ENCODE measurements at places on chromosomes 3 and 15.
A peak's percentile ranks its signal among the peaks of the same experiment; 100 is the strongest.

- no peak for DNase-seq
These were observed 146.0 kb upstream of the TNIK start for GRCh38 chr3:171606151-171606751.

DNA sequence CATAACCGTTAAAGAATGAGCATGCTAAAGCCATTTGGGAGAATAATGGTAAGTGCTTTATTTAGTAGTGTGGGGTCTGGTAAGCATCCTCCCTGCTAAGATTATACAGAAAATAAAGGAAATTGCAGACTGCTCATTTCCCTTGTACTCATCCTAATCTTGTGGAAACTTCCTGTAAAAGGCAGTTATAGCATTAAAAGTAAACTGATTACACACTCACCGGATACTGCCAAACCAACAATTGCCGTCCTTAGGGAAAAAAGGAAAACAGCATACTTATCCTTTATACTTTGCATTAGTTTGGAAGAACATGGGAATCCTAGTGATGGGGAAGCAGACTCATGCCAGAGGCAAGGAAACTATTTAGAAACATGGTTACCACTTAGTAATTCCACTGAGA lies 5.3 kb upstream of the SPRED1 start:
- DNase-seq, result no peak

DNA sequence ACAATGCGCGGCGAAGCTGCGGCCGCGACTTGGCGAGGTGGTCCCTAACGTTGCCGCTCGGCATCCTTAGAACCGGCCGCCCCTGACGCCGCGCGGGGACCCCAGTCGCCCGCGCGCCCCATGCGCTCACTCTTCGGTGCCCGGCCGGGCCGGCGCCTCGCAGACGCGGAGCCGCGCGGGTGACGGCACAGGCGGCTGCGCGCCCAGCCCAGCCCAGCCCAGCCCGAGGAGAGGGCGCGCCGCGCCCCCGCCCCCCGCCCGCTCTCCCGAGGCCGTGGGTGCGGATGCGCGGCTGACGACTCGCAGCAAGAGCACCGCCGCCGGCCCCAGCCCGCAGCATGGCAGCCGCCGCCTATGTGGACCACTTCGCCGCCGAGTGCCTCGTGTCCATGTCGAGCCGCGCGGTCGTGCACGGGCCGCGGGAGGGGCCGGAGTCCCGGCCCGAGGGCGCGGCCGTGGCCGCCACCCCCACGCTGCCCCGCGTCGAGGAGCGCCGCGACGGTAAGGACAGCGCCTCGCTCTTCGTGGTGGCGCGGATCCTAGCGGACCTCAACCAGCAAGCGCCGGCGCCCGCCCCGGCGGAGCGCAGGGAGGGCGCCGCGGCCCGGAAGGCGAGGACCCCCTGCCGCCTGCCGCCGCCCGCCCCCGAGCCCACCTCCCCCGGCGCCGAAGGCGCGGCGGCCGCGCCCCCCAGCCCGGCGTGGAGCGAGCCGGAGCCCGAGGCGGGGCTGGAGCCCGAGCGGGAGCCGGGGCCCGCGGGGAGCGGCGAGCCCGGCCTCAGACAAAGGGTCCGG lies 437 bp downstream of the KLF13 start:
- peak; percentile 61 for DNase-seq

GRCh38 chr3:54213907-54214306 lies 91.6 kb downstream of the CACNA2D3 start:
- no peak for DNase-seq

DNA sequence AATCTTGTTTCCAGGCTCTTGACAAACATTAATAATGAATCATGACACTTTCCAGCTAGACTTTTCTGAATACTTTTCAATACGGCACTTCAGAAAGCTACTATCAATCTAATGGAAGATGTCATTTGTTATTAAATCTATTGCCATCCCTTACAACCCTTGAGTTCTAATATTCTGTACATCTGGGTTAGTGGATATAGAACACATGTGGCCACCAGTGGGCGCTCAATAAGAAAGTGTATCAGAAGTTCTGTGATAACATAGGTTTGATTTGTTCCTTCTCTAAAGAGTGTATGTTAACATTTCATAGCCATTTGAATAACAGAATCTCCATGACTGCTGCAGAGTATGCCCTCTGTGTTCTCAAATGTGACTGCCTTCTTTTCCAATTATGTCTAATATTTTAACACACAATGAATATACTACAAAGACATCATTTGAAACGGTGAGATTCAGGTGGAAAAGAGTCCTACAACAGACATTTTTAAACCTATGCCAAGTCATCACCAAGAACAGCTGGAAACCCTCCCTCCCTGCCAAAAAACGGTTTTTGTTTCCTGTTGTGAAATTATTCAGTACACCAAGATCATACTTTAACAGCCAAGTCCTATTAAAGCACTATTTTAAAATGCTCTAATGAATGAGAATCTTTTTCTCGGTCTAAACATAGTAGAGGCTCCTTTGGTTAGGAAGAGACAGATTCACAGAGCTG lies 22.2 kb downstream of the ALDH1A2 start:
- DNase-seq, result peak; percentile 36

DNA sequence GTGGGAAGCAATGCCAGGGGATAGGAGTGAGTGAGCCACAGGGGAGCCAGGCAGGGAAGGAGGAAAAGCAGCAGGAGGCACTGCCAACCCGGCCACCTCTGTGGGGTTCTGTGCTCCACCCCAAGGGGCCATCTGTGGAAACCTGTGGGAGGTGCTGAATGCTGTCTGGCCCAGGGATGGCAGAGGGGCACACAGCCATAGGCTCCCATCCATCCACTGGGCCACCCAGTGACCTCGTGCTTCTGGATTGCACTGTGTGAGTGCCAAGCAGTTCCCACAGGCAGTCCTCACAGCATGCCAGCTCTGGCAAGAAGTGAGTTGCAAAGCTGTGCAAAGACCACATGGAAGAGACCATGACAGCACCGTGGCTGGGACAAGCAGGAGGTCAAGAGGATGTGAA lies 27.5 kb downstream of the DNAJB8 start:
- peak; percentile 52 for DNase-seq

DNA sequence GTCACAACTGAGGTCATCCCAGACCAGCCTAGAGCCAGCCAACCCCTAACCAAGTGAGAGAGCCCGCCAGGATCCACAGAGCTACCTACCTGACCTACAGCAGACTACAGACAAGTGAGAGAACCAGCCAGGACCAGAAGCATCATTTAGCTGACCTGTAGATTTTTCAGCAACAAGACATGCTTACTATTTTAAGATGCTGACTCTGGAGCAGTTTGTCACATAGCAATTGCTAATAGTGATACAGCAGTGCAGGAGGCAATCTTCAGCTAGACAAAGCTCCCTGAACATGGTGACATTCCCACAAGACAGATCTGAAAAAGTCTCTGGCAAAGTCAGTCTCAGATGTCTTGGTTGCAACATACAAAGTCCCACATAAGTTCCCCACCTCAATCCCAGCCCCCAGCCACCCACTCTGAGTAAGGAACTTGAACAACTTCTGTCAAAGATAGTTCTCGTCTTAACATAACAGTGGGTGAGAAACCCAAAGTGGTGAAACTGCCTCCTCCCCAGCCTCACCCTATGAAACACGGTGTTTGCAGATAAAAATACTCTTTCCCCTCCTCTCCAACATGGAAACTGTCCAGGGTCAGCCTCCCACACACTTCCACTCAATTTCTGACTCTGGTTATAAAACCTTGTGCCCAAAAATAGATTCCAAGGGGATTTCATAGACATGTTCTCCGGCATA lies 120.3 kb upstream of the SLC6A11 start:
- DNase-seq, result no peak

- no peak for DNase-seq
These were observed 84.2 kb upstream of the GOLGA6L4 start for GRCh38 chr15:84151205-84151931.

- DNase-seq, result no peak
These were observed 418.5 kb upstream of the GOLIM4 start for GRCh38 chr3:168514252-168514651.

DNA sequence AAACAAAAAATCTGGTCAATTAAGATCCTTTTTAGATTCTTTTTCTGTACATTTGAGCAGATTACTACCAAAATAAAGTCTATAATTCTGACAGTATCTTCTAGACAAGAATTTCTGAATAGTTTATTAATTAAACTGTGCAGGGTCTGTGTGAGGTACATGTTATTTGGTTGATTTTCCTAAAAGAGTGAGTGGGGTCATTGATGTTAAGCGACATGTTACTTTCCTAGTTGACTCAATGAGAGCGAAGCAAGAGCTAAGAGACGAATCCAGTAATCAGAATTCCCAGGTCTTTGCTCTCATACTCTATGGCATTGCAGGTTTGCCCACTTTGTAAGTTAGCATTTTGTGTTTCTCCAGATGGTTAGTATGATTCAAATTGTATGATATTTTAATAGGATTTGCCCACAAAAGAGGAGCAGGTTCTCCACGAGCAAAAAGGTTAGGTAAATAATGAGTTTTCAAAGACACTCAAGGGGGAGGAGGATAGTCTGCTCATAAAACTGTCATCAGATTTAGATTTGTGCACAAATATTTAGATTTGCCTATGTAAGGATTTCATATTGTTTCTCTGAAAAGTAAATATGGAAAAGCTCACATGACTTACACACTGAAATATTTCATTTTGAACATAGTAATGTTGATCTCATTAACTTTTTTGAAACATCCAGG lies 217.2 kb upstream of the CGNL1 start:
- no peak for DNase-seq

GRCh38 chr3:146585156-146585555 lies 20.0 kb downstream of the PLSCR5 start:
- DNase-seq, result no peak

GRCh38 chr3:104873331-104873730 lies 493.4 kb upstream of the ALCAM start:
- peak; percentile 4 for DNase-seq

DNA sequence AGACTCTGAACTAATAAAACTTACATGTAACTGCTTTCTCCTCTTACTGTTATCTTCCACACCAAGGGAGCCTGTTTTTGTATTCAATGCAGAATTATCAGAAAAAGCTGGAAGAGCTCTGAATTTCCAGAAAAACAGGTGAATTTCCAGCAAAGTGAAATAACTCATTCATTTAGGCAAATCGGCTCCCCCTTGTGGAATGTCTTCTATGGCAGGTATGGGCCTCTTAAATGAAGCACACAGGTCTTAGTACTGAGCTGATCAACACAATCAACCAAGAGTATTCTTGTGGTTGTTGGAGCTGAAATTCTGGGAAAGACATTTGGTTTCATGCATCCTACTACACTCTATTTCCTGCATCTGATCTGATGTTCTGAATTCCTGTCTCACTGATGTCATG lies 31.0 kb upstream of the PTPRG start:
- no peak for DNase-seq

DNA sequence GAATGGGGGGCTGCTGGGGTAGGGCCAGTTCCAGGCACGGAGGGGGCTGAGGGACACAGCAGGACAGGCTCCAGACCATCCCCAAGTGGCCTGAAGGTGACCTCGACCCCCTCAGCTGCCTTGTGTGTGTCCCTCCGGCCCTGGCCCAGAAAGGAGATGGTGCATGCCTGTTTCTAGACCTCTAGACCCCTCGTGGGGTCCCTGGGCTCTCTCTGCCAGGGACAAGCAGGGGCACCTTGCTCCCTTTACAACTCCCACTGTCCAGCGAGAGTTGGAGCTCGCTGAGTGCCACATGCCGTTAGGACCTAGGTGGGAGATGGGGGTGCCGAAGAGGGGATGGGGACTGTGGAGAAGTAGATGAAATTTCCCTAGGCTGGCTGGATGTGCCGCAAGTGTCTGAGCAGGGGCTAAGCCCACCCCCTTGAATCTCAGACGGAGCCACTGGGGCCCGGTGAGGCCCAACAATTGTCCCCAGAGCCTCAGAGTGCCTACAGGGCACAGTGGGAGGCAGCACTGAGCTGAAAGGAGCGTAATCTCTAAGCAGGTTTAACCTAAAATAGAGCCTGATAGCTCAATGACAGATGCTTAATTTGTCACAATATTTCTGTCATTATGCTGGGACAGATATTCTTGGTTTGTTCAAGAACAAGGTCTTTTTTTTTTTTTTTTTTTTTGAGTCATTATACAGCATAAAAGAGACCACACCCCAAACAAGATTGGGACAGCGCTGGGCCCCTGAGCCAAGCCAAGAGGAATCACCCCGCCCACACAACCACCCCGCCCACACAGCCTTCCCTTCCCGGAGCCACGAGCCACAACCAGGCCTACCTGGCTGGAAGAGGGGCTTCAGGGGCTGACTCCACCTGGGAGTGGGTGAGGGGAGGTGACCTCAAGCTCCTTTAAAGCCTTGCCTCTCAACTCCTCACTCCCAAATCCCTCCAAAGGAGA lies 23.6 kb upstream of the KLF13 start:
- DNase-seq, result peak; percentile 43

DNA sequence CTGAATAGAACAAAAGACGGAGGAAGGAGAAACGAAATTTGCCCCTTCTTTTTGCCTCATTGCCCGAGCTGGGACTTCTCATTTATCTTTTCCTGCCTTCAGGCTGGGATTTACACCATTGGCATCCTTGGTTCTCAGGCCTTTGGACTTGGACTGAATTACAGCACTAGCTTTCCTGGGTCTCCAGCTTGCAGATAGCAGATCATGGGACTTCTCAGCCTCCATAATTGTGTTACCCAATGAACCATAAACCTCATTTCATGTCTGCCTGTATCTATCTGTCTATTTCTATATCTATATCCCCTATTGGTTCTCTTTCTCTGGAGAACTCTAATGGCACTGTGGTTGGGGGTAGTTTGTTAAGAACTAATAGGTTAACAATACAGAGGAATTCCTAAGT lies 31.5 kb upstream of the CTXND1 start:
- no peak for DNase-seq

DNA sequence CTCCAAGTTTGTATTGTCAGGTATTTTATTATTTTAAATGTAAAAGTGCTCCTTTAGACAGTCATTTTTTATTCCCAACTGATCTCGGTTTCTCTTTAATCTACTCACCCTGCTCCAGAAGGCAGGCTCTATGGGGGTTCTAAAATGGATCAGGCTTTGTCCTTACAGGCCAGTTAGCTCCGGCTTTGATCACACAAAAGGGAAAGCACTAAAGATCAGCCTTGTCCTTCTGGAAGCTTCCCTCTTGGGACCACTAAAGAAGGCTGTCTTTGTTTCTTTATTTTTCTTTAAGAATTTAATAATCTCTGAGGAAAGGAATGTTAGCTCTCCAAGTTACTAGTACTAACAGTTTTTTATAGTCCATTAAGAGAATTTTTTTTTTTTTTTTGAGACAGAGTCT lies 560.5 kb upstream of the ZNF717 start:
- no peak for DNase-seq

GRCh38 chr15:82093774-82094211 lies 48.0 kb upstream of the MEX3B start:
- DNase-seq, result no peak

- DNase-seq, result no peak
These were observed 453.4 kb downstream of the OCA2 start for GRCh38 chr15:27645672-27646071.

GRCh38 chr3:166052440-166052839 lies 215.2 kb upstream of the BCHE start:
- DNase-seq, result no peak
